ENCODE measurements at places on chromosomes 1 and 21.

DNA sequence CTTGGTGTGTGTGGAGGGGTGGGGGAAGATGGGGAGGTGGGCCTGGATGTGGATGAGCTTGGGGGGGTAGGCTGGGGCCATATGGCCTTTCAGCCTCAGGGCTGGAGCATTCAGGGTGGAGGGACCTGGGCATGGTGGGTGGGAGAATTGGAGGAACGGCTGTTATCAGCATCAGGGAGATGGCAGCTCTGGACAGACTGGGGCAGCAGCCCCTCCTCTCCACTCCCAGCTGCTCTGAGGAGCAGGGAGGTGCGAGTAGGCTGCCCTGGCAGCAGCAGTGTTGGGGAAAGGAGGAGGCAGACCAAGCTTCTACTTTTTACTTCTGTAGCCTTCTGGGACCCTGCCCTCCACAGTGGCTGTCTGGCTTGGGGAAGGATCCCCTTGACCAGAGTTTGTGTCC lies 10.2 kb downstream of the PPFIA4 start:
- no peak for DNase-seq

GRCh38 chr1:216456682-216457081 lies 33.4 kb upstream of the USH2A start:
- no peak for DNase-seq

DNA sequence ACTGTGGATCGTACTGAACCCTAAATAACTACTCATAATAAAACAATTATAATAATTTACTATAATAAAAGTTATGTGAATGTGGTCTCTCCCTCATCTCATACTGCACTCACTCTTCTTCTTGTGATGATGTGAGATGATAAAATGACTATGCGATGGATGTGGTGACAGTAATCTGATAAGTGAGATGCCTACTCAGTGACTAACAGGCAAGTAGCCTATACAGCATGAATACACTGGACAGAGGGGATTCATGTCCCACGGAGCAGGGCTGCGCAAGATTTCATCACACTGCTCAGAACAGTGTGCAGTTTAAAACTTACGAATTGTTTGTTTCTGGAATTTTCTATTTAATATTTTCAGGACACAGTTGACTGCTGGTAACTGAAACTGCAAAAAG lies 304.0 kb downstream of the DUSP10 start:
- DNase-seq: no peak

DNA sequence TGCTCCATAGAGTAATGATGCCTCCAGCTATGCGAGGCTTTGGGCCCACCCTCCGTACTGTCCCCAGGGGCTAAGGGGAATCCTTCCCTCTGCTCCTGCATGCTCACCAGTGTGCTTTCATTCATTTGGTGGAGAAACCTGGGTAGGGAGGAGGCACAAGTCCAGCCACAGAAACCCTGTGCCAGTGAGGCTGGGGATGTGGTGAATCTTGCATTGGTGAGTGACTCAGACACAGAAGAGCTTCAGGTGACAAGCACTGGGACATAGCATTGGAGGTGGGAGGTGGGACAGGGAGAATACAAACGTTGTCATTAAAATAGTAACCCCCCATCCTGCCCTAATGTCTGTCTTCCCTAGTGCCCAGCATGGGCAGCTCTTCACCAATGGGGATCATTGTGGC lies 5.2 kb downstream of the FCGR2A start:
- DNase-seq: no peak

- peak; percentile 72 for DNase-seq
Observed at GRCh38 chr1:154463512-154463990, 38.5 kb upstream of the TDRD10 start.

GRCh38 chr1:25944986-25945385 lies 38.8 kb upstream of the STMN1 start:
- no peak for DNase-seq

DNA sequence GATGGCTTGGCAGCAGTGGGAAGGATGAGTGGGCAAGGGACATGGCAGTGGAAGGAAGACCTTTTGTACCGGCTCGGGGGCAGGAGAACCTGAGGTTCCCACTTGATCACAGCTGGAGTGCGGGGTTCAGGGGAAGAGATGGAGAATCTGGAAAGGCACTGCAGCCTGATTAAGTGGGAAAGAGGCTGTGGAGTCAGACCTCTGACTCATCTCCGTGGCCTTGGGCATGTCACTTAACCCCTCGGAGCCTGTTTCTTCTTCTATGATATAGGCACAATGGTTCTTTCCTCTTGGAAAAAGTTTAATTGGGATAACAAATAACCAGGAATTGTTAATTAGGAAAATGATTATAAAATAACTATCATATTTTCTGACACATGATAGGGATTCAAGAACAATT lies 13.1 kb upstream of the TMEM61 start:
- no peak for DNase-seq

DNA sequence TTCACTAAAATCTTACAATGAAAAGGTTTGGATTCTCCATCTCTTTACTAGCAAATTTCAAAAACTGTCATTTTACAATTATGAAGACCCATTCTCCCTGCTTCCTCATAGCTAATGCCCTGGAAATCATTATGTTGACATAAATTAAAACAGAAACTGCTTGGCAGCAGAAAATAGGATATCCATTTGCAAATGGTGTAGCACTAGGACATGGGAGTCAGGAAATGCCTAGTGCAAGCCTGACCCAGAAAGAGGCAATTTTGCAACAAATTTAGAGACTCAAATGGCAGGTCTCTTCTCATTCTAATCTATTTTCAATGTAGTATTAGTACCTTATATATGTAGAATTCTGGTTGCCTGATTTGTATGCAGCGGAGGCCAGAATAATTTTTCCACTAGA lies 2.2 kb downstream of the GBP5 start:
- no peak for DNase-seq

DNA sequence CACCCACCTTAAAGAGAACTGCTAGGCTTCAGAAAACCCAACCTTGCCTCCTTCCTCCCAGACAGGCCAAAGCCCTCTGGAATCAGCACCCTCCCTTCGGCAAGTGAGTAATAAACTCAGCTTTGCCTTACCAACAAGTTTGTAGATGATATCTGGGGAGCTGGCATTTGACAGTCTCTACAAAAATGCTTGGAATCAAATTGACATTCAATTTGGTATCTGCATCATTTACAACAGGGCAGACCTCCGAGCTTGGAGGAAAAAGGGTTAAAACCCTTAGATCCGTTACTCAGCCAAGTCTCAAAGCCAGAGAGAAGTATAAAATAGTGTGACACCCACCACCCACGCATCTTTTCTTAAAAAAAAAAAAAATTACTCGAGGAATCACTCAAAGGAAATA lies 149.3 kb upstream of the EDN2 start:
- no peak for DNase-seq

GRCh38 chr1:76961820-76962207 lies 94.5 kb downstream of the ST6GALNAC5 start:
- no peak for DNase-seq

- no peak for DNase-seq
Observed at GRCh38 chr1:178844436-178844835, 26.4 kb downstream of the ANGPTL1 start.

DNA sequence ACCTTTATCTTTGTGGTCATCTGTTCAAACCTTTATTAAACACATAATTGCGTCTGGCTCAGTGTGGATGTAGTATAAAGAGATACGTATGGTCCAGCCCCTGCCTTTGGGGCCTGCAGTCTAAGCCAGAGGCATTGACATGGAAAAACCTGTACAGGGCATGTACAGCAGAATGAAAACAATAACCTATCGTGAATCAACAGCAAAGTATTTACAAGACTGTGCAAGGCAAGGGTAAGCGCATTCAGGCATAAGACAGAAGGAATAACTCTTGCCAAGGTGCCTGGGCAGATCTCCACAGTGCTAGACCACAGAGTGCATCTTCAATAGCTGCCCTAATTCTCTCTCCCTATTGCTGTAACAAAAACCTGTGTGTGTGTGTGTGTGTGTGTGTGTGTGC lies 35.5 kb downstream of the KIRREL1 start:
- DNase-seq: no peak

Data from activated CD4-positive, alpha-beta T cell treated with anti-CD3 and anti-CD28 coated beads, Interleukin-2, amount 50 U/mL, for 48 hours (primary cell).